ENCODE measurements at places on chromosomes 11 and 22. TPM values are rescaled to one million over a fixed set of nuclear protein-coding genes. Genes with fewer than 3 reads are reported as not detected.

GRCh38 chr11:28481616-28482480 lies 373.7 kb downstream of the METTL15 start:
- no peak for DNase-seq

- peak; percentile 75 for DNase-seq
Observed at GRCh38 chr11:83725269-83725560, 439.0 kb upstream of the CCDC90B start.

GRCh38 chr22:40199223-40199622 lies 21.5 kb downstream of the TNRC6B start:
- no peak for DNase-seq

DNA sequence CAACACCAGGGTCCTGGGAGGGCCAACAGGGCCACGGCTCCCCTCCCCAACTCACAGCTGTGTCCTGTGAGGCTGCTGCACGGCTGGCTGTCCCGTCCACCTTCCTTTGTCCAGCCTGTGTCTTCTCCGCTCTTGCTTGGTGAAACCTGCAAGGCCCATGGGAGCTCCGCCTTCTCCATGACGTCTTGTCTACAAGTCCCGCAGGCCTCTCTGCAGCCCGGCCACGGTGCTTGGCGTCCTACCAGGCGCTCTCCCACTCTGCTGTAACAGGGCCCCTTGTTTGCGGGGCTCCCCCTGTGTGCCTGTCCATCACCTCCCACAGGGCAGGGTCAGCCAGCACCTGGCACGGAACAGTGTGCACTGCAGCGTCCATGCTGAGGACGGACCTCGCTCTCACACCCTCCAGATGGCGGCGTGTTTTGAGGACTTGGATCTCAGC lies 866.8 kb downstream of the TBC1D22A start:
- peak; percentile 35 for DNase-seq

DNA sequence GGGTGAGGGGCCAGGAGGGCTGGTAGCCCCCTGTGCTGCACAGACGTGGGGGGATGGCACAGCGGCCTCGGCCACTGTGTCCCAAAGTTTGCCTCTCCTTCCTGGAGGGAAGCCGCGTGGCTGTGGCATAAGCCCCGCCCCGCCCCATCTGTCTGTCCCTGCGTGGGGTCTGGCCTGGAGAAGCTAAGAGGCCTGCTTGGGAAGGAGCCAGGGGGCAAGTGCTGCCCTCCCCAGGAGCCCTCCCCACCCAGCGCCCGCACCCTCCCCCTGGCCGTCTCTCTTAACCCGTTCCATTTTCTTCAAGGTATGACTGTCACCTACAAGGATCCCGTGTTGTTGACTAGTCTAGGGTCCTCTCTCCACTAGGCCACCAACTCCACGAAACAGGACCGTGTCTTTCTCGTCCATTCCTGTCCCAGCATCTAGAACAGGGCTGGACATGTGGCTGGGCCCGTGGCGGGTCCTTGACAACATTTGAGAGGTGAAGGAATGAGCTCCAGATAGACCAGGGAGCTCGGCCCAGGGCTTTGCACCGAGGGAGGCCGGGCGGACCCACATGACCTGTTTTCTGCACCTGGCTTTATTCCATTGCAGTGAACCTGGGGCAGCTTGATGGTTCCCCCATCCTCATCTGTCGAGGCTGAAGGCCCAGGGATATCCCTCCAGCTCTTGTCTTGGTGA lies 428.0 kb downstream of the TBC1D22A start:
- DNase-seq, result peak; percentile 34

DNA sequence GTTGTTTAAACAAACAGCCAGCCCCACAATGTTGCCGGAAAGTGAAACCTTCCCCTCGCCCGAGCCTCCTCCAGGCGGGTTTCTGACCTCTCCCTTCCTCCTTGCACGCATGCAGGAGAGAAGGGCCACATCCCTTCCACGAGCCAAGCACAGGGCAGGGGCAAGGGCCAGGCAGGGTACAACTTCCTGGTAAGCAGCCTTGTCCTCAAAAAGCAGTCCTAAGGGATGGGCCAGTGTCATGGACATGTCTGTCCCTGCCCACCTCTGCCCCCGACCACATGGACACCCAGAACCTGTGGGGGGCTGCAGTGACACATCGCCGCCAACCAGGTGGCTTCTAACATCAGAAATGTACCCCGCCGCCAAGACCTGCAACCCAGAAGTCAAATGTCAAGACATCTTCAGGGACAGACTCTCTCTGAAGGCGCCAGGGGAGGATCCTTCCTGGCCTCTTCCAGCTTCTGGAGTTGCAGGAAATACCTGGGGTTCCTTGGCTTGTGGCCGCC lies 145.3 kb downstream of the CRYBB2 start:
- DNase-seq, result no peak

Gene CSNK1E
- 206 TPM for total RNA-seq

GRCh38 chr22:17916226-17916889 lies 108.0 kb downstream of the MICAL3 start:
- no peak for DNase-seq

- no peak for DNase-seq
Observed at GRCh38 chr22:24244144-24244787, 616 bp downstream of the GGT5 start.

- DNase-seq, result peak; percentile 79
Observed at GRCh38 chr11:94740083-94741021, 27.8 kb upstream of the AMOTL1 start.

- DNase-seq, result no peak
Observed at GRCh38 chr22:44348971-44349560, 36.3 kb upstream of the SHISAL1 start.

GRCh38 chr11:119886667-119887230 lies 157.7 kb upstream of the NECTIN1 start:
- no peak for DNase-seq

All from endodermal cell (in vitro differentiated cells).